ENCODE measurements at places on chromosomes 1 and 21.

GRCh38 chr1:39328095-39328494 is 123.6 kb downstream of the MACF1 start:
- peaks cover 5% of the 10 kb centered on the region for H3K4me1 ChIP-seq
- peak overlapping the region; percentile 33 for H3K4me3 ChIP-seq
- H3K36me3 ChIP-seq: peaks cover 18% of the 10 kb centered on the region

DNA sequence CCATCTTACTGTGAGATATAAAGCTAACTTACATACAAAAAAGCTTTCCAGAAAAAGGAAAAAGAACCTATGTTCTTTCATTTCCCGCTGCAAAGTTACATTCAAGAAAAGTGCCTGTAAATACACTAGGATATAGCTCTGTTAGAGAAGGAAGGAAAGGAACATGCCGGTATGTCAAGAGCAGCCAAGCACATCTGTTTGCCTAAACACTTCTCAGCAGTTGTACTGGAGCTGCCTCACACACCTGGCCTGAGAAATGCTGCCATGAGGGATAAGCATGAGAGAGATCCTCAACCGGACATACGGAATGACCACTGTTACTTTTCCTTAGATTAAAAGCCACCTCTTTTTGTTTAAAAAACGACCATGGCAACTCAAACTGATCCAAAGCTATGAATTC is 189.7 kb downstream of the RERE start:
- no peaks in the 10 kb centered on the region for H3K27me3 ChIP-seq
- no peak for DNase-seq
- H3K27ac ChIP-seq: no peak overlapping the region
- H3K4me3 ChIP-seq: no peak overlapping the region
- peaks cover 3% of the 10 kb centered on the region for H3K4me1 ChIP-seq

DNA sequence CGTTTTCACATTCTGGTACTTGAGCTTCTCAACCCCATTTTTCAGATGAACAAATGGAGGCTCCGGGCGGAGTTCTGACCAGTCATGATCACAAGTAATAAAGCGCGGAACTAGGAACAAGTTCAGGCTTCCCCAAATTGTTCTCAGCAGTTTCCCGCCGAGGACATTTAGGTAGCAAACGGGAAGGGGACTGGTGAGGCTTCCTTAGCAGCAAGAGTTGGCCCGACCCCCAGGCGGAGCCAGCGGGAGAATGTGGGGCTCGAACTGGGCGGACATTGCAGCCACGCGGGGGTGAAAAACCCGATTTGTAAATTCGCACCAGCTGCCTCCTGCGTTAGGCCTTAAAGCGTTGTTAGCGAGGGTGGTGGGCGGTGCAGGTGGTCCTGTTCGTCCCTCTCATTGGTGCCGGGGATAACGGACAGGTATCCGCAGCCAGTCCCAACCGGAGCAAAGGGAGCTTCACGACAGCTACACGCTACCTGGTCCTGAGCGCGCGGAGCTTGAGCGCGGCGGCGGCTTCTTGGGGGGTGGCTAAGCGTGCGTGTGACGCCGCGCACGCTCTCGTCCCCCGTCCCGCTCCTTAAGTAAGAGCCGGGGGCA is 15.3 kb downstream of the SEMA6C start:
- H3K27ac ChIP-seq: no peak overlapping the region
- DNase-seq: peak; percentile 93
- H3K36me3 ChIP-seq: no peaks in the 10 kb centered on the region
- H3K27me3 ChIP-seq: no peaks in the 10 kb centered on the region
- H3K4me1 ChIP-seq: no peaks in the 10 kb centered on the region
- H3K4me3 ChIP-seq: no peak overlapping the region

DNA sequence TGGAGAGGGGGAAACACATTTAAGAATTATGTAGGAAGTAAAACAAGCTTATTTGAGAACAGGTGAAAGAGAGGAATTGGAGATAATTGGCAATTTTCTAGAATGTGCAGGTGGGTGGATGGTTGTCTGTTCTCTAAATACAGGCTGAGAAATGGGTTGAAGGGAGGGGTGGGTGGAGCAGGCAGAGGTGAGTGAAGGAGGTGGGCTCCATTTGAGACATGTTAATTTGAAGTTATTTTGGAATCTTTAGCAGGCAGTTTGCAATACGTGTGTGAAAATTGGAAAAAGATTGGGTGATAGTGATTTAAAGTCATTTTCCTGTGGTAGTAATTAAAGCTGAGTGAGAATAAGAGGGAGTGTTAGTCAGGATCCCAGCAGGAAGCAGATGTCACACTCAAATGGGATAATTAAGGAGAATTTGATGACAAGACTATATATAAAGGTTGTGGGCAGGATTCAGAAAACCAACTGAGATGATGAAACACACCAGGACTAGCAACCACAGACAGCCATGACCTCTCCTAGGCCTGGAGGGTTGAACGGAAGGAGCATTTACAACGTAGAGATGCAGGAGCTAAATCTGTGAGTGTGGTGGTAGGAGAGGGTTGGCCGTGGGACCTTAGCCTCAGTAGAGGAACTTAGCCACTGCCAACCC is 40.6 kb downstream of the CHRM3 start:
- no peak for DNase-seq
- H3K27ac ChIP-seq: no peak overlapping the region
- H3K4me1 ChIP-seq: no peaks in the 10 kb centered on the region
- no peaks in the 10 kb centered on the region for H3K27me3 ChIP-seq
- H3K4me3 ChIP-seq: no peak overlapping the region
- no peaks in the 10 kb centered on the region for H3K36me3 ChIP-seq

DNA sequence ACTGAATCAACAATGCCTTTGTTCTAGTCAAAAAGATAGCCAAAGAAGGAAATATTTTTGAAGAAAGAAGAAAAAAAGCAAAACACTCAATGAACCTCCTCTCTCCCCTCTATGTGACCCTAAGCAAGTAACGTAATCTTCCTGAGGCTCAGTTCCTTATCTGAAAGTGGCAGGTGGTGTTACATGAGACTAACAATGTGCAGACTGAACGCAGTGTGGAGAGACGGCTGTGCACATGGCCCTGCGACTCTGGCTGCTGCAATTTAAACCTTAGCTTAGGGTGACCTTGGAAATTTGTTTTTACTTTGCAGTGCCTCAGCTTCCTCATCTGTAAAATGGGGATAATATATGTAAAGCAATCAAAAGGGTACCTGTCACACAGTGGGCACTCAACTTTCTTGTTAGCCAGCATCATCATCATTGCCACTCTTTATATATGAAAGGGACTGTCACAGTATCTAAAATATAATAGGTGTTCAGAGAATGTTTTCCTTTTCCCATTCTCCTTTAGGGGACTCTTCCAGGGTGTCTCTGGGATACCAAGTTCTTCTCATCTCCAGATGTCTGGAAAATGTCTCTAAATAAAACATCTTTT is 100.1 kb upstream of the JUN start:
- peaks cover 4% of the 10 kb centered on the region for H3K4me1 ChIP-seq
- no peak overlapping the region for H3K27ac ChIP-seq
- no peaks in the 10 kb centered on the region for H3K36me3 ChIP-seq
- no peak for DNase-seq

DNA sequence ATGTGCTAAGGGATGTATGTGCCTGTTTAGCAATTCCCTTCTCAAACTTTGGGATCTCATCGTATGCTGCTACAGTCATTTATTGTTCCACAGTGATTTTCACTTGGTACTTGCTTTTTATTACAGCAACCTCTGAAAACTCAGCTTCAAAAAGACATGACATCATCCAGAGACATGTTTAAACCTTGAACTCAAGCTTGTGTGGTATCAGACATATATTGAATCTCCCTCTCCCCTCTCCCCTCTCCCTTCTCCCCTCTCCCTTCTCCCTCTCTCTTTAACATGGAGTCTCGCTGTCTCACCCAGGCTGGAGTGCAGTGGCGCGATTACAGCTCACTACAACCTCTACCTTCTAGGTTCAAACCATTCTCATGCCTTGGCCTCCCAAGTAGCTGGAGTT is 19.5 kb upstream of the TUT4 start:
- H3K27me3 ChIP-seq: no peaks in the 10 kb centered on the region
- no peak overlapping the region for H3K27ac ChIP-seq
- DNase-seq: no peak
- no peak overlapping the region for H3K4me3 ChIP-seq
- H3K4me1 ChIP-seq: no peaks in the 10 kb centered on the region

GRCh38 chr1:56436296-56436695 is 143.1 kb downstream of the PLPP3 start:
- H3K27ac ChIP-seq: no peak overlapping the region
- H3K27me3 ChIP-seq: no peaks in the 10 kb centered on the region
- peaks cover 6% of the 10 kb centered on the region for H3K4me1 ChIP-seq
- H3K36me3 ChIP-seq: no peaks in the 10 kb centered on the region
- H3K4me3 ChIP-seq: no peak overlapping the region

GRCh38 chr1:71339238-71339637 is 258.4 kb upstream of the ZRANB2 start:
- no peaks in the 10 kb centered on the region for H3K27me3 ChIP-seq
- H3K27ac ChIP-seq: no peak overlapping the region
- H3K36me3 ChIP-seq: no peaks in the 10 kb centered on the region

DNA sequence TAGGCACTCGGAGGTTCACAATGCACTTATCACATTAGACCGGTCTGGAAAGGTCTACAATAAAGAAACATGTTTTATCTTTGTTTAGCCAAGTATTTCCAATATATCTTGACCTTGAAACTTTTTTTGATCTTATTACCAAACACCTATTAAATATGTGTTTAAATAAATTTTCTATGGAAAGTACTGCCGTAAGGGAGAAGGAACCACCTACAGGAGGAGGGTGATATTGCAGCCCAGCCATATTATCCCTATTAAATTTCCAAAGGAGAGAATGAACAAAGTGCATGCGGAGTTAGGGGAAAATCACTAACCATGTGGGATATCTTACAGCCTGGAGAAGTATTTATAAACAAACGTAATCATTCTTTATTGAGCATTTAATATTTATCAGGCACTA is 14.5 kb downstream of the BRINP2 start:
- no peaks in the 10 kb centered on the region for H3K36me3 ChIP-seq
- no peaks in the 10 kb centered on the region for H3K27me3 ChIP-seq
- no peak overlapping the region for H3K27ac ChIP-seq
- no peaks in the 10 kb centered on the region for H3K4me1 ChIP-seq
- H3K4me3 ChIP-seq: no peak overlapping the region

GRCh38 chr1:33727310-33727709 is 136.6 kb upstream of the HMGB4 start:
- no peak overlapping the region for H3K27ac ChIP-seq
- H3K4me3 ChIP-seq: no peak overlapping the region
- no peak for DNase-seq
- H3K36me3 ChIP-seq: no peaks in the 10 kb centered on the region
- H3K27me3 ChIP-seq: no peaks in the 10 kb centered on the region
- no peaks in the 10 kb centered on the region for H3K4me1 ChIP-seq

DNA sequence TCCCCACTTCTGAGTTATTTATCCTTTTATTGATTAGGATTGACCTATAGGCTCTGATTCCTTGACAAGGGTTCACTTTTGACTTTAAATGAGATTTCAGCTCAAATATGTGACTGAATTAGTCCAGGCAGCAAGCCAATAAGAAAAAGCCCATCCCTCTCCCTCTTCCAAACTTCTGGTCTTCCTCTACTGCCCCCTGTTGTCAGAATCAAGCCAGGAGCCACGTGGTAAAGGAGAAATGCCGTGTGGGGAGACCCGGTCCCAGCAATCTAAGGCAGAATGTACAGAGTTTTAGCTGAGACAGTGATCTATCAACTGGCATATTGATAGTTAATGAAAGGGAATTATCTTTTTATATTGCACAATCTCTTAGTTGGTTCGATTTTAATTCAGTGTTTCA is 5.2 kb downstream of the ADAMTS5 start:
- peaks cover 3% of the 10 kb centered on the region for H3K4me1 ChIP-seq
- H3K27ac ChIP-seq: no peak overlapping the region
- H3K36me3 ChIP-seq: no peaks in the 10 kb centered on the region
- no peaks in the 10 kb centered on the region for H3K27me3 ChIP-seq
- H3K4me3 ChIP-seq: no peak overlapping the region

DNA sequence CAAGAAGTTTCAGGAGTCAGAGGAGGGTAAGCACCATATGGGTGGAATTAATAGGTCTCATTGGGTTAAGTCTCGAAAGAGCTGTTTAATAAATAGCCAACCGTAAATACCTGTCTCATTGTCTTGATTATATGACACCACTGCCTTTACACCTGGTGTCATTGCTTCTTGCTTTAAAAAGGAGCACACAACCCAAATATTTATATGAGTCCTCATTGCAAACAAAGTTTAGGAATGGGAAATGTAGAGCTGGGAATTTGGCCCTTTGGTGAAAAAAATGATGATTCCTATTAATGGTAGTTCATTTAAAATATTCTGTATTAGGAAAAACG is 2.1 kb downstream of the BACH1 start:
- H3K4me1 ChIP-seq: peaks cover 21% of the 10 kb centered on the region
- no peaks in the 10 kb centered on the region for H3K27me3 ChIP-seq
- H3K36me3 ChIP-seq: no peaks in the 10 kb centered on the region

DNA sequence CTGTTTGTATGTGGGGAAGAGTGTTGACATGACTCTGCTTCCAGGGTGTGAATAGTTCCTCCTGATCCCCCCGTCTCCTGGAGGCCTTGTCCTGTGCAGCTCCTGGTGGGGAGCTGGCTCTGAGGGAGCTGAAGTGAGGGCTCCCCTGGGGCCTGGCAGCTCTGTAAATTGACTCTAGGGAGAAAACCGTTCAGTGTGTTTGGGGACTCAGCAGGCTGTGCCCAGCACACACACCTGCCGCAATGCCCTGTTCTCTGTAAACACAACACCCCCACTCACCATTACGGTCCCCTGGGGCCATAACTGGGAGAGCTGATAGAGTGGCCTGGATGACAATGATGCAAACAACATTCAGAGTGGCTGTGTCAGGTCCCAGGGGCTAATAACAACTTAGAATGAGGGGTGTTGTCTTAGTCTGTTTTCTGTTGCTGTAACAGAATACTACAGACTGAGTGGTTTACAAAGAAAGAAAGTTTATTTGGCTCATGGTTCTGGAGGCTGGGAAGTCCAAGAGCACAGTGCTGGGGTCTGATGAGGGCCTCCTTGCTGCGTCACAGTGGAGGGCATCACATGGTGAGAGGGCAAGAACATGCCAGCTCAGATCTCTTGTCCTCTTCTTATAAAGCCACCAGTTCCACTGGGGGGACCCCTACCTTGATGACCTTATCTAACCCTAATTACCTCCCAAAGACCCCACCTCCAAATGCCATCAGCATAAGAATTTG is 15.3 kb downstream of the ADORA1 start:
- H3K36me3 ChIP-seq: no peaks in the 10 kb centered on the region

GRCh38 chr1:167645625-167646414 is 15.8 kb downstream of the RCSD1 start:
- H3K36me3 ChIP-seq: no peaks in the 10 kb centered on the region
- no peak for DNase-seq
- H3K4me3 ChIP-seq: no peak overlapping the region
- no peaks in the 10 kb centered on the region for H3K4me1 ChIP-seq
- no peaks in the 10 kb centered on the region for H3K27me3 ChIP-seq

DNA sequence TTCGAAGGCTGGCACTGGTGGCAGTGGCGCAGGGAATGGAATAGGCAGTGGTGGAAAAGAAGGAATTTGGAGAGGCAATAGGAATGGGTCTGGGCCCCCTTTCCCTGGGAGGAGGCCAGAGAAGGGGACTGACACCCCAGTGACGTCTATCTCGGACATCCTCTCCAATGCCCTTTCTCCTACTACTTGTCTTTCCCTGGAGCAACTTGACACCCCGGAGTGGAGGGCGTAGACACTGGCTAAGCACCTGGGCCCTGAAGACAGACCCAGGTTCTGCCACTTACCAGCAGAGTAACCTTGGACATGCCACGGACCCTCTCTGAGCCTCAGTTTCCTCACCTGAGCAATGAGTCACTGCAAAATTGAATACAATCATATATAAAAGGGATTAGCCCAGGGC is 86.8 kb downstream of the CAMK2N1 start:
- H3K4me1 ChIP-seq: no peaks in the 10 kb centered on the region
- H3K36me3 ChIP-seq: no peaks in the 10 kb centered on the region
- H3K27me3 ChIP-seq: no peaks in the 10 kb centered on the region
- DNase-seq: no peak
- H3K27ac ChIP-seq: no peak overlapping the region

Measured in aorta (tissue), 5 donors.